ENCODE measurements at places on chromosomes 7 and 10.

GRCh38 chr7:351256-351655 is 61.3 kb downstream of the FOXL3 start:
- peak; percentile 41 for DNase-seq

GRCh38 chr10:102585026-102585425 is 59.3 kb upstream of the TRIM8 start:
- no peak for DNase-seq

DNA sequence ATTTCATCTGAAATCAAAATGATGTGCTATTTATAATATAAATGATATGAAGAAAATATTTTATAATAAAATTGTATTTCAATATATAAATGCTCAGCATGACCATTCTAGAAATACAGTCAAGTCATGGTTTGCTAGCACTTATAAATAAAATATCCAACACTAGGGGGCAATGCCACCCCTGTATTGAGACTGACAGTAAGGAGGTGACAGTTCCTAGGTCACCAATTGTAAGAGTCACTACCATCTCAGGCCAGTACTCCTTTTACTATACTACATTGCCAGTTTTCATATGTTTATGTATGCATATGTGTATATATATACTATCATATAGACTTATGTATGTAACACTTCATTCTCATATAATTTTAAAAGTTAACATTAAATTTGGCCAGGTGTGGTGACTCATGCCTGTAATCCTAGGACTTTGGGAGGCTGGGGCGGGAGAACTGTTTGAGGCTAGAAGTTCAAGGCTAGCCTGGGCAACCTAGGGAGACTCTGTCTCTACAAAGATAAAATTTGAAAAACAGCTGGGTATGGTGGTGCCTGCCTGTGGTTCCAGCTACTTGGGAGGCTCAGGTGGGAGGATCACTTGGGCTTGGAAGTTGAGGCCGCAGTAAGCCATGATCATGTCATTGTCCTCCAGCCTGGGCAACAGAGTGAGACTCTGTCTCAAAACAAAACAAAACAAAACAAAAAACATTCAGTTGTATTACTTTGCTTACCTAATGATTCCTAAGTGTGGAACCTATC is 2.4 kb upstream of the CNOT4 start:
- DNase-seq = no peak

DNA sequence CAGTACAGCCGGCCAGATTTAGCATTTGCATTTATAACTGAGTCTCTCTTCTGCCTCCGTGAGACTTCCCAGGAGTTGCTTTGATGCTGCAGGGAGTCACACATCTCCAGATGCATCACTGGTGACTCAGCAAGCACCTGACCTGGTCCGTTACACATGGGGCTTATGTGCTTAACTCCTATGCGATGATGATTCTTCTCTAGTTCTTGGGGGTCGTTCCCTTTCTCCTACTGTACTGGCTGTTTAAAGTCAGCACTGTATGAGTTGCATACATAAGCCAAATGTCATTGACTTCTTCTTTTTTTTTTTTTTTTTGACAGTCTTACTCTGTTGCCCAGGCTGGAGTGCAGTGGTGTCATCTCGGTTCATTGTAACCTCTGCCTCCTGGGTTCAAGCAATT is 13.0 kb upstream of the AKR1E2 start:
- no peak for DNase-seq

DNA sequence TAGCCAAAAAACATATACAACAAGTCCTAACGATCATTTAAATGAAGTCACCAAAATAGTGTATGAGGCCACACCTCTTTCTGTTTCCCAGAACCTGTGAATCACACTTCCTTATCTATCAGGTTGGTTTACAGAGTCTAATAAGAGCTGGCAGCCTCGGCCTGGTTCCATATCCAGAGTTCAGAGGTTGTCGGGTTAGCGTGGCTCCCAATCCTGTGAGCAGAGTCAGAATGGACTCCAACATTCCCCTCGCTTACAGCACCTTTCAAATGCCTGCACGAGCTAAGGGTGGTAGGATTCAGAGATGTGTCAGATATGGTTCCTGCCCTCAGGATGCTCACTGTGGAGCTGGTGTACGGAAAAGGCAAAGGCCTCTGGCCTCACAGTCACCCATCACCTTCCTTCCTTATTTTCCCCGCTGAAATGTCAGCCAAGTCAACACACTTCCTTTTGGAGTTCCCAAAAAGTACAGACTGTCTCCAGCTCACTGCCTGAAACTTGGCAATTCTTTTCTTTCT is 6.0 kb downstream of the IL15RA start:
- DNase-seq = no peak

DNA sequence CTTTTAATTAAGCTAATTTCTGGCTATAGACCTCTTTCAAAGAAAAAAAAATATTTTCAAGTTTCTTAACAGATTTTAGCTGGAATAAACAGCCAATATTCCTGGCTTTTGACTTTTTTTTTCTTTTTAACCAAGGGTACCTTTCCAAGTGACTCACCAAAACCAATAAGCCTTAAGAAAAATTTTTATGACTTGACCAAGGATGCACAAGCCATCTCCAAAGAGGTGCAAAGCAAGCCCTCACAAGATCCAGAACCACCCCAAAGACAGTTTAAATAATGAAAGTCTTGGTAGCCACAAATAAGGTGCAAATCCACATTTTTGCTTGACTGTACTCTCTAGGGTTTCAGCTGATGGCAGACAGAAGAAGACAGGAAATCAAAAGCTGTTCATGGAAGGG is 76.5 kb downstream of the MAPK8 start:
- no peak for DNase-seq

DNA sequence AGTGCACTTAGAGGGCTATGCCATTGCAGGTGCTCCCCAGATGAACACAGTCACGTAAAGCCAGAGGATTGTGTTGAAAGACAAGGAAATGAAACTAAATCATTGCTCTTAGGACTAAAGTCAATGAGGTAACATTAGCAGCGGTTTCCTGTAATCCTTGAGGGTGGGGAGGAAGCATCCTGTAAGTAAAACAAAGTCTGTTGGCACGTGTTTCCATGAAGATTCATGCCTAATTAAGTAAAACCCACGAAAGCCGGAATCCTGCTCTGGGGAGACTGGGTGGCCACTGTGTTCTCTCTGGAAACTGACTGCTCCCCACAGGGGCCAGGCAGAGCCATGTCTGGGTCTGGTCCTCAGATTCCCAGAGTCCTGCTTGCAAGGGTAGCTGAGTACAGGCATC is 18.3 kb downstream of the STEAP1B start:
- DNase-seq = no peak

DNA sequence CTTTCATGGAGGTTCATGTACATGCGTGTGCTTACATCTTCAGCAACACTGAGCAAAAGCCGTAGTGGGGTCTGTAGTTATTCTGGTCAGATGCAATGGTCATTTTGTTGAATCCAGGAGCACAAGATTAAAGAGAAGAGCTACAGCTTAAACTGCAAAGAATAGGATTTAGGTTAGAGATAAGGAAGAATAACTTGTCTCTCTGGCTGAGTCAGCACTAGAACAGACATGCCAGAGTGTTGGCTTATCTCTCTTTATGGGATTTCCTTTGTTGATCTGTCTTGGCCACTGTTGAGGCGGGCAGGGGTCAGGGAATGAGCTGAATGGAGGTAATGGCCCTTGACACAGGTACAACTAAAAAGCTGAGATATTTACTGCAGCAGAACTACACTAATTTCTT is 473.5 kb downstream of the CCSER2 start:
- no peak for DNase-seq

DNA sequence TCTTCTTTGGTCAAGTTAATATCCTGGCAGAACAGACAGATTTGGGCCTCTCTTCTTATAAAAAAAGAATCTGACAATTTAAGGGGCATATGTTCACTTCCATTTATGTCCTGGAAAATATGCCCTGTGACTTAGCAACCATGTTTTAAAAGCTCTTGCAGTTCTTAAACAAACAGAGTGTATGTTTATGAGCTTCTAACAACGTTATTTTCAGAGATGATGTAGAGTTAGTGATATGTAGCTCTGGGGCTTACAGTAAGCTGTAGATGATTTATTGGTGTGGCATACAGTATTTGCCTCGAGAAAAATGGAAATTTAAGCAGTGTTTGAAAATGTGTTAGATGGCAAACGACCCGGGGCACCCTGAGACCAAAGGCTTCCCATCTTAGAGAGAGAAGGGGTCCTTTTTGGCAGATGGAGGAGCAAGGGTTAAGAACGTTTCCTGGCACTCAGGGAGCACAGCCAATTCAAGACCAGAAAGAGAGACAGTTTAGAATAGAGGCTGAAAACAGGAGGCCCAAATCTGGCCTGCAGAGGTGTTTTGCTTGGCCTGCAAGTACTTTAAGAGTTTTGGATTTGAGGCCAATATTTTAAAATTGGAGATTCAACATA is 397.5 kb downstream of the KCNMA1 start:
- DNase-seq = no peak
